ENCODE measurements at places on chromosomes 1 and 21.

- DNase-seq: no peak
These were observed 295.3 kb upstream of the LYPLAL1 start for GRCh38 chr1:218878369-218878768.

DNA sequence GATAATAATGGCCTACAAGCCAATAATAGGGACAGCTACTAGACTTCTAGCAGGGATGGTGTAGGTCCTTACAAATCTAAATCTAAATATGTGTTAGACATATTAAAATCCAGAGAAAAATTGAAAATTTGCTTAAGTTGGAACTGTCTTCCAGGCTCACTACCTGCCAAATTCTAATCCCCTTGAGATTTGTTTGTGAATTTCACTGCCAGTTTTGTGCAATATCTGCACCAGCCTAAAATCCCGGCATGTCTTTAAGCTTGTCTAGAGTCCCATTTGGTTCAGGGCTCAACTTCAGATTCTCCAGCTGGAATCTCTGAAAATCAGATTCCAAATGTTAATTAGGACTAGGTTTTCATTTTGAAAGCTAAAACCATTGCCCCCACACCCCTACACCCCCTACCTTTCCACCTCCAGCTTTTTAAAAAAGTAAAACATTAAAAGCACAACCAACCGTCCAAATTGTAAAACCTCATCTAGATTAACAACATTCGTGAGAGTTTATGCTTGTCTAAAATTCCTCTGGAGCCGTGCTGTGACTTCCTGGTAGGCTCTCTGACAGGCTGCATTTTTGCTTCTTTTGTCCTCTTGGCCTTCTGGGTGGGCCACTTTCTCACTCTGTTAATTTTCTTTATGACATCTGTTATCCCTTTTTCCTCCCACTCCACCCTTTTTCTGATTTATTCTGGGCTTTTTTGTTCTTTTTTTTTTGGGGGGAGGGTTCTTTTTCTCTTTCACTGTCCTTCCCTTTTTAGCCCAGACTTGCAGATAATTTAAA, 348.7 kb downstream of the PAPPA2 start:
- no peak for DNase-seq

GRCh38 chr1:44713321-44713781, 17.6 kb downstream of the RNU5D-1 start:
- DNase-seq: no peak

- no peak for DNase-seq
These were observed 226.8 kb downstream of the DNAH14 start for GRCh38 chr1:225156254-225156653.

DNA sequence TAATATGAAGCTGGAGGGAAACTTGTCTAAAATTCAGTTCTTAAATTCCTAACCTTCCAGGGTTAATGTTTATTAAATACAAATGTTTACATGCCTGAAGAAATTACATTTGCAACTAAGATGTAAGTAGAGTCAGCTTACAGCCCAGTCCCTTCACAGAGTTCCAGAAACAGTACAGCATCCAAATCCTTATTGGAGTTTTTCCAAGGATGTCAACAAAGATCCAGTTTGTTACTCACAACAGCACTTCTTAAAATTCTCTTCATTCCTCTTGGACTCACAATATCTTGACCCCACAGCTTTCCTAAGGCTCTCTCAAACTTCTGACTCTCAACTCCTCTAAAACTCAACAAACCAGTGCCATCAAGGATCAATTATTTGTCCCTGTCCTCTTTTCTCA, 50.1 kb upstream of the RWDD3 start:
- DNase-seq: no peak

GRCh38 chr1:244349581-244350001, 102.1 kb downstream of the ADSS2 start:
- DNase-seq: no peak

- DNase-seq: no peak
These were observed 322.3 kb downstream of the DUSP10 start for GRCh38 chr1:221419513-221420095.

DNA sequence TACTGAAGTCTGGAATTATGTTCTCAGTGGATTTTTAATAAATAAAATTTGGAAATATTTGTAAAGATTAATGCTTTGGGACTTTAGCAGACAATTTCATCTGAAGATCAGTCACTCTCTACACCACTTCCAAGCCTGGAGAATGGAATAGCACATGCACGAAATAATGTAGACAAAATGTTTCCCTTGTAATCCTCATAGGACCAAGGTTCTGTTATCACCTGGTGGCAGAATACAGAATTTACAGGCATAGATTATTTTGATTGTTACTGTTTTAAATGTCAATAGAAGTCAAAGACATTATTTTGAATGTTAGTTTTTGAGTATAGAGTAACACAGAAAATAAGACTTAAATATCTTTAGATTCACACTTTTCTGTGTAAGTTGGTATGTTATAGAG, 9.1 kb upstream of the ELAVL4 start:
- no peak for DNase-seq

DNA sequence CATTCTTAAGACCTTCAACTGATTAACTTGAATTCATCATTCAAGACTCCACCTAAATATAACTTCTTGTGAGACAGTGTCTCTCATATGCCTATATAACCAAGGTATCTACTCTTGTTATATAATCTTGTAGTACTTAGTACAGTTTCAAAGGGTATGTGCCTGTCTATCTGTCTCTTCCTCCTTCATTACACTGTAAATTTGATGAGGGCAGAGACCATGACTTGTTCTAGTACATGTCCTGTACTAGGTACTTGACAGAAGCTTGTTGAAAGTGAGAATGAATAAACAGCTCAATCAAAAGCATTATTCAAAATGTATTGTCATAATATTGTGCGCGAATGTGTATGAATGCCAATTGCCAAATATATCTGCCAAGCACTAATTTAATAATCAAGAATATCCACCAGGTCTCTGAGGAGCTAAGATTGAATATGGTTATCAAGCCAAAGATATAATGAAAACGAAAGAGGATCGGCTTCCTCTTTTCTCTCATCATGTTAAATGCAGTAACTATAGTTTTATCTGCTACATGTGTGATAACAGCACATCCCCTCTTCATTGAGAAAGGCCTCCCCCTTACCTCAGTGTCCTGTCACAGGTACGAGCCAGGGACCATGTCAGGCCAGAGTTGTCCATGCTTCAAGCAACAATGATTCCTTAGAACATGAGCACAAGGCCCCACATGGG, 117.3 kb downstream of the UCHL5 start:
- DNase-seq: no peak

DNA sequence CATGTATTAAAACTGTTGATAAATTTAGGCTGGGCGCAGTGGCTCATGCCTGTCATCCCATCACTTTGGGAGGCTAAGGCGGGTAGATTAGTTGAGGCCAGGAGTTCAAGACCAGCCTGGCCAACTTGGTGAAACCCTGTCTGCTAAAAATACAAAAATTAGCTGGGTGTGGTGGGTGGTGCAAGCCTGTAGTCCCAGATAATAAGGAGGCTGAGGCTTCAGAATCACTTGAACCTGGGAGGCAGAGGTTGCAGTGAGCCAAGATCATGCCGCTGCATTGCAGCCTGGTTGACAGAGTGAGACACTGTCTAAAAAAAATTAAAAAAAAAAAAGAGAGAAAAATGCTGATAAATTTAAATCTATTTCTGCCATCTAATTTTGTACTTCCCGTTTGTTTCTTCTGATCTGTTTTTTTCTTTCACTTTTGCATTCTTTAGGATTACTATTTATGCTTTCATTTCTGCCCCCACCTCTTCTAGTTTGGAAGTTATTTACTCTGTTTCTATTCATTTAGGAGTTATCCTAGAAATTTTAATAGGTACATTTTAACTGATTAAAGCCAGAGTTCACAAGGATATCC, 3.2 kb upstream of the DENND1B start:
- DNase-seq: no peak

DNA sequence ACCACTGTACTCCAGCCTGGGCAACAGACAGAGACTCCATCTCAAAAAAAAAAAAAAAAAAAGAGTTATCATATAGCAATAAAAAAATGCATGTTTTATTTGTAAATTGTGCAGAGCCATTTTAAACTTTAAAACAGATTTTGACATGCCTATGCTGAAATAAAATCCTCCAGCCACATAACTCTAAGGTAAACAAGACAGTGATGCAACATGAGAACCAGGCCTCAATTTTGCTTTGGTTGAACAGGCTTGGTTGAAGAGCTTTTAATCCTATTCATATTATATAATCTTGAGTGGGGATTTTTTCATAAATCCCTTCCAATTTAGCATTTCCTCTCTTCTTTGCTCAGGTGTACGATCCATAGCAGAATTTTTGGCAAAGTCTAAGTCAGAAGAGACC, 26.1 kb downstream of the ARMH1 start:
- no peak for DNase-seq

GRCh38 chr1:17167041-17167785, 37.7 kb upstream of the PADI1 start:
- DNase-seq: no peak

- DNase-seq: no peak
These were observed 876 bp downstream of the MOB3C start for GRCh38 chr1:46615735-46616134.

- DNase-seq: no peak
These were observed 144.0 kb upstream of the NRIP1 start for GRCh38 chr21:15208786-15209185.

DNA sequence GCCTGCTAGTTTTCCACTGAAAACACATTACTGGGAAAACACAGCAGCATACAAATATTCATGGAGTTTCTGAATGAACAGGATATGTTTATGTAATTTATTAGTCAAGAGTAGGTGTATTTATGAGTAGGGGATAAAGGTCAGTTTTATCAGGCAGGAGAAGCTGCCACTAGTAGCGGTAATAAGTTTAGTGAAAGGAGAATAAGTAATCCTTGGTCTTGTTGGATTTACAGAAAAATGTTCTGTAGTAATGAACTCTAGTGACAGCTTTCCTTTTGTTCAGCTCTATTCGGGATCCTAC, 1.2 kb downstream of the MAST2 start:
- DNase-seq: no peak

- DNase-seq: no peak
These were observed 11.1 kb downstream of the KRTAP24-1 start for GRCh38 chr21:30271611-30272010.

DNA sequence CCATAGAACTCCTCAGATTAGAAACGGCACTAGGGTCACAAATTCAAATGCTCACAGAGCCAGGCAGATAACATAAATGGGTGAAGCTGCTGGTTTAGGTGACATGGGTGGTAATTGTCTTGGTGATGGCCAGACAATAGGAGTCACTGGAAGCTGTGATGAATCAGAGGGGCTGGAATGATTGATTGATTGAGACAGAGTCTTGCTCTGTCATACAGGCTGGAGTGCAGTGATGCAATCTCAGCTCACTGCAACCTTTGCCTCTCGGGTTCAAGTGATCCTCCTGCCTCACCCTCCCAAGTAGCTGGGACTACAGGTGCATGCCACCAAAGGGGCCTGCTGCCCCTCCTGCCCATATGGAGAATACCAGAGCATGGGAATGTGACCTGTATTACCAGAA, 63.0 kb downstream of the HIVEP3 start:
- DNase-seq: no peak

GRCh38 chr1:16055613-16056520, 12.3 kb downstream of the CLCNKB start:
- DNase-seq: peak; percentile 77

DNA sequence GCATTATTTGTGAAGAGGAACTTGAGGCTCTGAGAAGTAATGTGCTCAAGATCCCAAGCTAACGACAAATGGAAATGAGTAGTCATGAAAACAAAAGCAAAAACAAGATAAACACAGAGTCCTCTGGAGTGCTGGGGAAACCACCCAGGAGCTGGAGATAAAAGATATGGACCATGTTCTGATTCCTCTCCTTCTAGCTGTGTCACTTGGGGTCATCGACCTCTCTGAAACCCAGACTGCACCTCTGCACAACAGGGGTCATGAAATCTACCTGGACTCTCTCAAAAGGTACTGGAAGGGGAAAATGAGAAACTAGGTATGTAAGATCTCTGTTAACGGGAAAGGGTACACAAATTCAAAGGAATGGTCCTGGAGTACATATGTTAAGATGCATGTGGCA, 6.5 kb downstream of the PGLYRP4 start:
- no peak for DNase-seq

GRCh38 chr1:244118109-244118761, 67.2 kb downstream of the ZBTB18 start:
- no peak for DNase-seq

DNA sequence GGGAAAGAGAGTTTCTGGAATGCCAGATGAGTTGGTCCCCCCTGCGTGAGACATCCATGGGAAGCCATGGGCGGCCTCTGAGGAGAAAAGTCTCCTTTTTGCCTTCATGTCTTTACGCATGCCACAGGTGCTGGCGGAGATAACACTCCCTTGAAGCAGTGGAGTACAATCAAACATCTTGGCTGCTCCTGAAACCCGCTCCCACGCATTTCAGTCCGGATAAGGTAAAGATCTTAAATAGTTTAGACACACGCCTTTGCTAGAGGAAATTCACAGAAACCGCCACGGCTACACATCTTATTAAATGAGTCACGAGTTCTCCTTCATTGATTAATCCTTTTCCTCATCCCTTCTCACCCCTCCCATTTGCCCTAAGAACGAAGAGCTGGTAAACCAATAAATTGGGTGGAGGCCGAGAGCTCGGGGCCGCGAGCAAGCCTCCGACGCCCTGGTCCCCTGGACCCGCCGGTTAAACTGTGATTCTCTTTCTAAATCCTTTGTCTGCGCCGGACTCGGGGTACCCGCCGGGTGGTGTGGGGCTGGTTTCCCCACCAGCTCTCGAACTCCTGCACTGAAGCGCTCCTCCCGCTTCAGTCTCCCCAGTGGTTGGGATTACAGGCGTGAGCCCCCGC, 6.6 kb upstream of the ZNF669 start:
- DNase-seq: no peak

- no peak for DNase-seq
These were observed 49.6 kb downstream of the KCNK2 start for GRCh38 chr1:215132156-215132555.

DNA sequence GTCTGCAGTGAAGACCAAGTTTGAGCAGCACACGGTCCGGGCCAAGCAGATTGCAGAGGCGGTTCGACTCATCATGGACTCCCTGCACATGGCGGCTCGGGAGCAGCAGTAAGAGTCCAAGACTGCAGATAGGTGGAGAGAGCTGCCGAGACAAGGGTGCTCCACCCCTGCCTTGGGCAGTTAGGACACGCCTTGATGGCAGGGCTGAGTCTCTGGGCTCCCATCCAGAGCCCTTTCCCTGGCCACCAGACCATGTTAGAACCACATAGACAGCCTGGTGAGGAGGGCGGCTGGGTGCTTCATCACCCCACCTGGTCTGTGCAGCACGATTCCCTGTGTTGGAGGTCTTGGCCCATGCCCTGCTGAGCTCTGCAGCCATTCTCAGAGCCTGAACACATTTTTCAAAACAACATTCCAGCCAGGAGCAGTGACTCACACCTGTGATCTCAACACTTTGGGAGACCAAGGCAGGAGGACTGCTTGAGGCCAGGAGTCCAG, 17.3 kb upstream of the MIIP start:
- DNase-seq: no peak

GRCh38 chr1:194809215-194809614, 1622.8 kb upstream of the B3GALT2 start:
- DNase-seq: no peak

DNA sequence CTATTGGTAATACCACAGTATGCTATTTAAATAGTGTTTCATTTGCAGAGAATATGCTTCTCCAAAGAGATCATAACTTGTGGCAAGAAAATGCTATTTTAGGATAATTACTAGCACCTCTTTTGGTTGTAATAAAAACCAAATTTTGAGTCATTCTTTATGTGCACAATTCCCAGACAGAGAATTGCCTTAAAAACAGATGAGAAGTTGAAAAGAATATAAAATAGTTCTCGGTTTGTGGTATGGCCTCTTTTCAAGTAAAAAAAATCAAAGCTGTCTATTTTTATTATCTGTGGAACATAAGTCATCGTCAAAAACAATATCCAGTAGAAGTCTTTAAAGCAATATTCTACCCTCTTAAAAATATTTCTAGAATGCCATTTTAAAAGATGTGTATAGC, 185.9 kb downstream of the GREM2 start:
- DNase-seq: no peak

Measured in effector CD8-positive, alpha-beta T cell (primary cell).